ENCODE measurements at places on chromosomes 3 and 15.

GRCh38 chr15:57285386-57285785, 90.9 kb upstream of the CGNL1 start:
- DNase-seq = no peak

DNA sequence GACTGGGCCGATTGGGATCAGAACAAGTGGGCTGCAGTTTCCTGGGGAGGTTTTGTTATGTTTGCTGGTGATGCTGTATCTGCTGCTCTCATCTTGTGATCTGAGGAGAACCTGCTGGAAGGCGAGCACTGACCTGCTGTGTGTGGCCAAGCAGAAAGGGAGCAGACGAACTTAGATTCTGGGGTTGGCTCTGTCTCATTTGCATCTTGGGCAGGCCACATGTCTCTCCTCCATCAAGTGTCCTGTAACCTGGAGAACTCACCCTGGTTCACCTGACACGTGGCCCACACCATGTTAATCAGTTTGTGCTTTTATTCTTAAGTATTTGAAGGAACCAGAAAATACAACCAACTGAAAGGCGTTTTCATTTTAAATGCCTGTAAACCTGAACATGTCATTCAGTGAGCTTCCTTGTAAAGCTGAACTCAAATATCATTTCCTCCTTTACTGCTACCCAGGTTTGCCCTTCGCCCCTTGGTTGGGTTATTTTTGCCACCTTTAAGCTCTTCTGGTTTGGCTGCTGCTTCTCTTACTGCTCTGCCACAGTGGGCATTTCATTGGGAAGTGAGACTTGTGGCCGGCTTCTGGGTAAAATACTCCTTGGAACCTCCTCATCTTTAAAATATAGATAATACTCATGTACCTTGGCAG, 33.5 kb upstream of the TRAK1 start:
- DNase-seq = no peak

- DNase-seq = no peak
These were observed 82.0 kb downstream of the HHLA2 start for GRCh38 chr3:108378153-108378951.

DNA sequence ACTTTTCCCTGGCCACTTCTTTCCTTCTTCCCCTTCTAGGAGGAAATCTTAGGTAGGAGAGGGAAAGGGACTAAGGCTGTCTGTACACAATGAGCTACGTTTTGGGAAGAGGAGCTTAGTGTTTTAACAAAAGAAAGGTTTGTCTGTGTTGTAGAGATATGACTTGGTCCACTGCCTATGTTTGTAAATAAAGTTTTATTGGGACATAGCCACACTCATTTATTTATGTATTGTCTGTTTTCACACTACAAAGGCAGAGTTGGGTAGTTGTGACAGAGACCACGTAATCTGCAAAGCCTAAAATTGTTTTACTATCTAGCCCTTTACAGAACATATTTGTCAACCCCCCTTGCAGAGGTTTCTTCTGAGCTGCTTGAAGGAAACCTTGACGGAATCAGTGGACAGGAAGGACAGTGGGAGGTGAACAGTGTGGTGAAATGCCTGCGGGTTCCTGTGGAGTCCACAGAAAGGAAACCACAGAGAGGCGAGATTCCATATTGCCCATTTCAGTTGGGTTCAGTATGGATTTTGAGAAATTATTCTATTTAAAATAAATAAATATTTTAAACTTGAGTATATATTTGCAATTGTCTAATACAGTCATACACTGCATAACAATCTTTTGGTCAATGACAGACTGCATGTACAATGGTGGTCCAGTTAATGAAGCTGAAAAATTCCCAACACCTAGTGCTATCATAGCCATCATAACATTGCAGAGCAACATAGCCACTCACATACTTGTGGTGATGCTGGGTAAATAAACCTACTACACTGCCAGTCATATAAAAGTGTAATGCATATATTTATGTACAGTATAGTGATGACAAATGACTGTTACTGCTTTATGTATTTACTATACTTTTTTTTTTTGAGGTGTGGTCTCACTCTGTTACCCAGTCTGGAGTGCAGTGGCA, 157.9 kb upstream of the NUDT16 start:
- no peak for DNase-seq

DNA sequence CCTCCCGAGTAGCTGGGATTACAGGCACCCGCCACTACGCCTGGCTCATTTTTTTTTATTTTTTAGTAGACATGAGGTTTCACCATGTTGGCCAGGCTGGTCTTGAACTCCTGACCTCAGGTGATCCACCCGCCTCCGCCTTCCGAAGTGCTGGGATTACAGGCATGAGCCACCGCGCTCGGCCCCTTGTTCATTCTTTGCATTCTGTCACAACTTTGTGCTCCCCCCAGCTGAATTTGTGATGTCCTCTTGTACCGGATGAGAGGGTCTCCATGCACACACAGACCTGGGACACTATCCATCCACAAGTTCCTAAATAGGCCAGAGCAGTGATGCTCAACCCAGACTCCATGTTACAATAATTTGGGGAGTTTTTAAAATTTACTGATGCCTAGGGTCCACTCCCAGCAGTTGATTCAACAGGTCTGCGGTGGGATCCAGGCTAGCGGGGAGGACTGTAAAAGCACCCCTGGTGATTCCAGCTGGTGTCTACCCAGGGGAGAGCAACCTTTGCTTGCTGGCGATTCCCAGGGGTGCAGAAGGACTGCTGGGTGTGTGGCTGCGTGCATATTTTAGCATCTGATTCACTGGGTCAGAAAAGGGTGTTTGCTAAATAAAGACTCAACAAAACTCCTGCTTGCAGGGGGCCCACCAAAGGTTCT, 1.0 kb downstream of the RASSF1 start:
- peak; percentile 65 for DNase-seq

DNA sequence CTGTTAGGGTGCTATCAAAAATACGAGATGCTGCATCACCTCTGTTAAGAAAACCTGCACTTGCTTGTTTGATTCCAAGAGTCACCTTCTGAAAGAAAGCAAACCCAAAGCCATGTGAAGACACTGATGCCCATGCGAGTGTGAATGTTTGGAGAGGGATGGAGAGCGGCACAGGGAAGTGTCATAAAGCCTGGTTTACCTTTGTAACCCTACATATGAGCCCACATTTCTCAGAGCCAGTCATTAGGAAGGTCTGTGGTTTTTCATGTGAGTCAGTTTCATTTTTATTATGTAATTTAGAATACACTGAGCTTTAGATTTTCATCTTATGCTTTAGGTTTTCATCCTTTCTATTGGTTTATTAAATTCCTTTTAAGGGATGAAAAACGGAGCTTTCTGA, 896.8 kb downstream of the ROBO1 start:
- DNase-seq = no peak

DNA sequence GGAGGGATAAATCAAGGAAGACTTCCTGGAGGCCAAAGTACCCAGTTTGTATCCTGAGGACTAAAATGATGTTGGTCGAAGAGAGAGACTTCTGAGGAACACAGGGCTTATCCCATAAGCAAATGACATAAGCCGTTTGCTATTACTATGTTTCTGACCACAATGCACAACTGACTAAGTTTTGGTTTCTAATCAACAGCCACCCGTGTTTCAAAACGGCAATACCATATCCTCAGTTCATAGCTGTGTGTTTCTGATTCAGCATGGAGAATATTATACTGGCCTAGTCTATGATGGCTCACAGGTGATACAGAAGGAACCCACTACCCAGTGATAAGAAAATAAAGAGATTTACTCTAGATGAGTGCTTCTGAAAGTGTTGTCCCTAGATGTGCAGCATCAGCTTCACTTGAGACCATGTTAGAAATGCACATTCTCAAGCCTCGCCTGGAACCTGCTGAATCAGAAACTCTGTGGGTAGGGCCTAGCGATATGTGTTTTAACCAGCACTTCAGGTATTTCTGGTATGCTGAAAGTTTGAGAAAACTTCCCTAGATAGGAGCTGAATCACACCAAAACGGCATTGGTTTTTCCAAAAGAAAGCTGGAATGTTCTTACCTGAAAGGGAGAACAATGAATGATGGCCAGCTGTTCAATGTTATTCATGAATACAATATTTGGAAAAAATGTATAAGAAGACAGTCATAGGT, 639.7 kb upstream of the NR2F2 start:
- DNase-seq = no peak

All from fibroblast of mammary gland (primary cell).